ENCODE measurements at places on chromosomes 5 and 9.

- DNase-seq, result no peak
These were observed 122.0 kb downstream of the COL23A1 start for GRCh38 chr5:178468196-178468685.

- no peak for DNase-seq
These were observed 23.3 kb downstream of the TNFSF15 start for GRCh38 chr9:114782586-114782985.

DNA sequence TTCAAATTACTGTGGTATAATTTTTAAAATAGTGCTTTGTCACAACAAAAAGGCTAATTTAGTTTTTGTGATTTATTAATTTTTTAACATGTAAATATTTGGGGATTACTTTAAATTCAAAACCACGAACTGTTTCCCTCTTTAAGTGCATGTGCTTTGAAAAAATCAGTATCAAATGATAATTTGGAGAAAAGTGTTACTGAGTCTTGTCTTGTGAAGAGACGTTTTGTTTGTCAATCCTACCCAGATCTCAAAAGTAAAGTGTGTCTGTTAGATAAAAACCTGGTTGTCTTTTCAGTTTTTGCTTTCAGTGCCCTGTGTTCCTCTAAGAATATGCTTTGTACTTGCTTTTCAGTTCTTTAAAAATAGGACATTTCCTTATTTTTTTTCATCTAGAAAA, 7.7 kb downstream of the ZSWIM6 start:
- DNase-seq, result no peak

- no peak for DNase-seq
These were observed 35.0 kb downstream of the AGXT2 start for GRCh38 chr5:35012796-35013195.

GRCh38 chr9:121192959-121193640, 8.6 kb downstream of the RAB14 start:
- no peak for DNase-seq

DNA sequence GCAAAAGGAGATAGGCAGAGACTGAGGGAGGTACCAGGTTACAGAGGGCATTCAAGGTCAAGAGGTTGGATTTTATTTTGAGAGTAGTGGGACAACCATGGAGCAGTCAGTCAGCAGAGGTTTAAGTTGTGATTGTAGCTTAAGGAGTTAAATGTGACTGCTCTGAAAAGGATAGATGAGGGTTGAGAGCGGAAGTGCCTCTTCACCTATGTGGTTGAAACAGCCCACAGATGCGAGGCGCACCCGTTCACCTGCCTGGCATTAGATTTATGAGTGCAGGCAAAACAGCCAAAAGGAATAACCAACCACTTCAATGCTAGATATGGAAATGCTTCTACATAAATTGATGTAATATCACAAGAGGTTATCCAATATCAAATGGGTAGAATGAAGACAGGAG, 8.4 kb downstream of the ZNF474 start:
- DNase-seq, result no peak

- no peak for DNase-seq
These were observed 17.4 kb upstream of the RARS1 start for GRCh38 chr5:168468836-168469235.

DNA sequence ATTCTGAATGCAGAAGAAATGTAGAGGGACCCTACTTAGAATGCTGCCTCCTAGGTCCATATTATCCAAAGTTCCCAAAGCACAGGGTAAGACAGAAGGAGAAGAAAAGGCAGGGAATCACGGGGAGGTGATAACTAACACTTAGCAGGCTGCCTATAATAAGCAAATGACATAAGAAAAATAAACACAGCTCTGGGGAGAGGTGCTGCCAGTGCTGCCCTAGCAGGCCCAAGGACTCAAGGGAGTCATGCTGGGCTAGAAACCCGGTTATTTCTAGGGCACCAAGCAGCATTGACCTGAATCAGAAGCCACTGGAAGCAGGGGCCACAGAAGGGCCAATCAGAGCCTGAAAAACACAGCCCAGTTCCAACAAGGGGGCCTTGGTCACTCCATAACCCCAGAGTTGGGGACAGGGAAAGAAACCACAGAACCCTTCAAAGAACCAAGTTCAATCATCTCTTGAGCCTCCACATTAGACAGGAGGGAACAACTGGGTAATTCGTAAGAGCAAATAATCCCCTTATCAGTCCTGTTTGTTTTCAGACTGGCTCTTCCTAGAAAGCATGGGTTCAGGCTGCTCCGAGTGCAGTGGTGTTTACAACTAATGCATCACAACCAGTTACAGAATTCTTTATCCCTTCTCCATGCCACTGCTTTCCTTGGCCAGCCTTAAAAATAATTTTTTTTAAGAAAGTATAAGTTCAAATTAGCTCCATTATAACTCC, 24.0 kb downstream of the NRG2 start:
- peak; percentile 32 for DNase-seq
